ENCODE measurements at places on chromosomes 11 and 22. TPM values are rescaled to one million over a fixed set of nuclear protein-coding genes. Genes with fewer than 3 reads are reported as not detected.

- H3K27me3 ChIP-seq: peaks cover 22% of the 10 kb centered on the region
- no peak for DNase-seq
- H3K36me3 ChIP-seq: no peaks in the 10 kb centered on the region
- H3K4me1 ChIP-seq: no peaks in the 10 kb centered on the region
- H3K4me3 ChIP-seq: no peak overlapping the region
These were observed 84.8 kb downstream of the SNX19 start for GRCh38 chr11:130831506-130831905.

DNA sequence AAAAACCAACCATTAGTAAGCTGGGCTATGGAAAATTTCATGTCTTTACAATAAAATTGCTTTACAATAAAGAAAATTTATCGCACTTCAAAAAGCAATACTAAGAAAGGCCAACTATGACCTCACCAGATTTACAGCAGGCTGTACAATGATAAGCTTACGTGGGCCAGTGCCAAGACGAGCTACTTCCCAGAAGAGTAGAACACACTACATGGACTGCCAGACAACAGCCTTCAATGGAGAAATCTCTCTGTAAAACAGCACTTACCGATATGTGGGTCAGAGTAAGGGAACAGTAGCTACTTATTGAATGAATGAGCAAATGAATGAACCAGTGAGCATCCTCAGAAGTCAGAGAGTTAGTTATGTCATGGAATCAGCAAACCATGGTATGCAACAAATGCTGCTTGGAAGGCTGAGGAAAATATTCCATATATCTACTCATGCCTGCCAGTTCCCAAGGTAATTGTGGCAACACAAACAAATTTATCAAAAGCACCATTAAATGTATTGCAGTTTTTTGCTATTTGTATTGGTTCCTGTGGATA, 74.4 kb downstream of the SLC36A4 start:
- no peak for DNase-seq
- H3K36me3 ChIP-seq: no peaks in the 10 kb centered on the region
- no peak overlapping the region for H3K27ac ChIP-seq
- H3K4me1 ChIP-seq: no peaks in the 10 kb centered on the region
- no peaks in the 10 kb centered on the region for H3K27me3 ChIP-seq

DNA sequence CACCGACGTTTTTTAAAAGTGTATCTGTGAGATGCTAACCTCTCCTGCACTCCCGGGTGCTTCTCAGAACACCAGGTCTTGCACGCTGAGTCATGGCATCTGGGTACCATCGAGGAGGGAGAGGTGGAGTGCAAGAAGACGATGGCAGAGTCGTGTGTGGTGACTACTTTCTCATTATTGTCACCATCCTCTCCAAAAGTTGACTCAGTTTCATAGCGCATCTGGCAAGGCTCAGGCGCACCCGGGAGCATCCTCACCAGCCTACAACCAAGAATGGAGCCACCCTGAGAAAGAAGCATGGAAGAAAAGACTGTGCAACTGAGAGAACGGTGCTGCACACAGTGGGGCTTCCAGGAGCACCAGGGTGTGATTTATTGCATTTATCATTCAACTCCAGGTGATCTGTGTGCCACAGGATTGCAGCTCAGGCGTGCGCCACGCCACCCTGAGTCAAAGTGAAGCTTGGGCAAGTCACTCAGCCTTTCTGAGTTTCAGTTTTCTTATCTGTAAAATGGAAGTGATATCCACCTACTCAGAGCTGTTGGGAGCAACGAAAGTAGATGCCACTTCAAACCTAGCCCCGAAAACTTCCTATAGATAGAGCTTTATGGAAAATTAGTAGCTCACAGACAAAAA, 65.4 kb downstream of the LINC01488 start:
- no peak overlapping the region for H3K4me3 ChIP-seq
- no peak overlapping the region for H3K27ac ChIP-seq
- peaks cover 4% of the 10 kb centered on the region for H3K4me1 ChIP-seq
- H3K36me3 ChIP-seq: no peaks in the 10 kb centered on the region

- H3K27ac ChIP-seq: no peak overlapping the region
- H3K36me3 ChIP-seq: no peaks in the 10 kb centered on the region
- no peak for DNase-seq
- H3K4me1 ChIP-seq: no peaks in the 10 kb centered on the region
- H3K27me3 ChIP-seq: no peaks in the 10 kb centered on the region
These were observed 75.7 kb downstream of the RELT start for GRCh38 chr11:73451896-73452295.

DNA sequence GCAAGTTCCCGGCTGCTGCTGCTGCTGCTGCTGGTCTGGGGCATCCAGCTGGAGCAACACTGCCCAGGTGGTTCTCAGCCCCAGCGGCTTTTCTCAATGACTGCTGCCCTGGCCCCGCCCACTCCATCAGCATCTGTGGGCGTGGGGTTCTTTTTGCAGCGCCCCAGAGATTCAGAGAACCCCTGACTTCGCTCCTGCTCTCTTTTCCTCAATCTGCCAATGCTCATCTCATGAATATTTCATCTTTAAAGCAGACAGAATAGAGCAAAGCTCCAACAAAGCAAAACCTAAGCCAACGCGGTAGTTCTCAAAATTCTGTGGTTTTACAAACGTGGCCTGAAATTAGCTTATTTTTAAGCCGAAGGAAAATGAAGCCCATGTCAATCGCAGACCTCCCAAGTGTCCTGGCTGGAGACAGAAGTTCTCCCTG, 363.6 kb downstream of the CTTN start:
- no peak for DNase-seq
- no peak overlapping the region for H3K27ac ChIP-seq
- H3K4me1 ChIP-seq: no peaks in the 10 kb centered on the region
- H3K27me3 ChIP-seq: peaks cover 34% of the 10 kb centered on the region
- H3K4me3 ChIP-seq: no peak overlapping the region

GRCh38 chr11:34536056-34536455, 22.5 kb upstream of the ELF5 start:
- no peak overlapping the region for H3K4me3 ChIP-seq
- no peaks in the 10 kb centered on the region for H3K4me1 ChIP-seq
- H3K27ac ChIP-seq: no peak overlapping the region
- DNase-seq: no peak

- no peak overlapping the region for H3K27ac ChIP-seq
- H3K4me1 ChIP-seq: peaks cover 17% of the 10 kb centered on the region
- peaks cover 96% of the 10 kb centered on the region for H3K36me3 ChIP-seq
- H3K4me3 ChIP-seq: no peak overlapping the region
These were observed 62.4 kb downstream of the MYH9 start for GRCh38 chr22:36325154-36326031.

DNA sequence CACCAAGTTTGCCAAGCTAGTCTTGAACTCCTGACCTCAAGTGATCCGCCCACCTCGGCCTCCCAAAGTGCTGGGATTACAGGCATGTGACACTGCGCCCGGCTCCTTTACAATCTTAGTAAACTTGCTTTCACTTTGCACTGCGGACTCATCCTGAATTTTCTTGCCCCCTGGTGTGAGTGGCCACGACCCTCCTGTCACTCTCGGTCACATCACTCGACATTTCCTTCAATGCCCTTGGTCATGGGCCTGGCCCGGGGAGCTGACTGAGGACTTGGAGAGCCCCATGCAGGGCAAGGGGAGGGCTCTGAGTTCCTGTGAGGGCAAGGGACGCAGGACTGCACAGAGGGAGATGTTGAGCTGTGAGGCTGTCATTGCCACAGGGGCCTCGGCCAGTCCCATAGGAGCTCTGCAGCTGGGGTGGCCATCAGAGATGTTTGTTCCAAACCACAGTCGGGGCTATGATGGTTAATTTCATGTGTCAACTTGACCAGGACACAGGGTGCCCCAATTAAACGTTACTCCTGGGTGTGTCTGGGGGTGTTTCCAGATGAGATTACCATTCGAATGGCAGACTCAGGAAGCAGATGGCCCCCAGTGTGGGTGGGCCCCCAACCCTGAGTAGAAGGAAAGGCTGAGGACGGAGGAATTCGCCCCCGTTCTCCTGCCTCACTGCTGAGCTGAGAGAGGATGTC, 21.2 kb downstream of the A4GALT start:
- peaks cover 26% of the 10 kb centered on the region for H3K27me3 ChIP-seq
- H3K4me3 ChIP-seq: no peak overlapping the region
- no peak for DNase-seq
- no peaks in the 10 kb centered on the region for H3K36me3 ChIP-seq

DNA sequence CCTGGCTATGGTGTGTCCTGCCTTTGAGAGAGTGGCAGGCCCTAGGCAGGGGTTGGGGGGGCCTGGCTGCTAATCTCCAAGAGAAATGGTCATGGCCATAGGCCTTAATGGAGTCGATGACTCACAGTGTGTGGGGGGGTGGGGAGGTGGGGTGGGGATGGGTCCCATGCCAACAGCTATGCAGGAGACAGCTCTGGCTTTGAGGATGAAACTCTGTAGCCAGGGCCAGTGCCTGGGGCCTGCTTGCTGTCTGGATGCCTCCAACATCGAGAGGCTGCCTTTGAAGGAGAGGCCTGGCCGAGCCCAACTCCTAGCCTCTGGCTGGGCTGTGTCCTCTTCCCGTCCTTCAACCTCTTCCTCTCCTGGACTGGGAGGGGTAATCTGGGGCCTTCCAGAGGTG, 23.9 kb upstream of the TSPAN18 start:
- H3K4me1 ChIP-seq: no peaks in the 10 kb centered on the region
- H3K4me3 ChIP-seq: no peak overlapping the region
- no peaks in the 10 kb centered on the region for H3K36me3 ChIP-seq
- no peak for DNase-seq
- no peaks in the 10 kb centered on the region for H3K27me3 ChIP-seq
- H3K27ac ChIP-seq: no peak overlapping the region

- peaks cover 11% of the 10 kb centered on the region for H3K4me1 ChIP-seq
- peaks cover 49% of the 10 kb centered on the region for H3K27me3 ChIP-seq
- no peak for DNase-seq
These were observed 2.1 kb downstream of the NECTIN1 start for GRCh38 chr11:119726585-119727522.

DNA sequence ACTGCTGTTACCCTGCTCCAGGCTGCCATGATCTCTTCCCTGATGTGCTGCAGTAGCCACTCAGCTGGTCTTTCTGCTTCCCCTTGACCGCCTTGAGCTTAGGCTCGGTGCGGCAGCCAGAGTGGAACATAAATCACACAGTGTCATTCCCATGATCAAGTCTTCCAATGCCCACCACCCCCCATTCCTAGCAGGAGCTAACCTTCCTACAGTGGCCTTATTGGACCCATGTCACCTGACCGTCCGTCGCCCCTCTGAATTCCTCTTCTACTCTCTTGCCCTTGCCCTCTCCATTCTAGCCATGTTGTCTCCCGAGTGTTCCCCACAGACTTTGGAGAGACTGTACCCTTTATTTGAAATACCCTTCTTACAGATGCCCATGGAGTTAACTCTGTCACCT, 43.4 kb downstream of the OTOG start:
- no peaks in the 10 kb centered on the region for H3K4me1 ChIP-seq
- H3K36me3 ChIP-seq: no peaks in the 10 kb centered on the region
- H3K4me3 ChIP-seq: no peak overlapping the region
- no peaks in the 10 kb centered on the region for H3K27me3 ChIP-seq
- no peak for DNase-seq

DNA sequence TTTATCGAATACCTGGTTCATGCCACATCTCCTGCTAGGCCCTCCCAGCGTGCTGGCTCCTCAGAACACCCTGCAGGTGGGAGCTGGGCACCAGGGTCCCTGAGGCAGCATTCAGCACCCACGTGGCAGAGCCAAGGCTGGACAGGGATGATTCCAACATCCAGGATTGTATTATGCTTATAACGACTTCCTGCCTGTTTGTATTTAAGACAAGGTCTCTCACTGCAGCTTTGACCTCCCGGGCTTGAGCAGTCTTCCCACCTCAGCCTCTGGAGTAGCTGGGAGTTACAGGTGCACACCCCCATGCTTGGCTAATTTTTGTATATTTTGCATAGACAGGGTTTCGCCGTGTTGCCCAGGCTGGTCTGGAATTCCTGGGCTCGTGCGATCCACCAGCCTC, 64.7 kb upstream of the WNT7B start:
- H3K36me3 ChIP-seq: no peaks in the 10 kb centered on the region
- DNase-seq: no peak
- no peaks in the 10 kb centered on the region for H3K27me3 ChIP-seq
- no peak overlapping the region for H3K27ac ChIP-seq
- H3K4me3 ChIP-seq: no peak overlapping the region

GRCh38 chr22:50314455-50315288, 7.2 kb upstream of the PLXNB2 start:
- peaks cover 12% of the 10 kb centered on the region for H3K4me1 ChIP-seq
- no peaks in the 10 kb centered on the region for H3K36me3 ChIP-seq
- peak; percentile 62 for DNase-seq
- H3K27me3 ChIP-seq: peaks cover 3% of the 10 kb centered on the region

DNA sequence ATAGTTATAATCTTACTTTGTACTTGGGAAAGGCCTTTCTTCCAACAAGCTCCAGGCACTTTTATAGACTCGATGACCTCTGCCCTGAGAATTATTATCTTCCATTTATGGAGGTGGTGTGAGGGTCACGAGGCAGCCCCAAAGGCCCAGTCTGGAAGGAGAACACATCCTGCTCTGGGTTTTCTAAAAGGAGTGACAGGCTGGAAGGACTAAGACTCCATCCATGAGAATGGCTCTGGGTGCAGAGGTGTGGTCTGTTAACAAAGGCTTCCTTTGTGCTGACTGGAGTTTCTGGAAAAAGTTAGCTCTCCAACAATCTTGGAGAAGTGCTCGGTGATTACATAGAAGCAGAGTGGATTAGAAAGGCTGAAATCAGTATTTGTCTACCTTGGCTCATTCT, 74.7 kb upstream of the SESN3 start:
- no peaks in the 10 kb centered on the region for H3K4me1 ChIP-seq
- no peak for DNase-seq
- no peak overlapping the region for H3K4me3 ChIP-seq
- no peaks in the 10 kb centered on the region for H3K36me3 ChIP-seq
- no peaks in the 10 kb centered on the region for H3K27me3 ChIP-seq

GRCh38 chr11:127193950-127194349, 193.4 kb upstream of the KIRREL3 start:
- no peak overlapping the region for H3K4me3 ChIP-seq
- H3K36me3 ChIP-seq: no peaks in the 10 kb centered on the region
- H3K4me1 ChIP-seq: no peaks in the 10 kb centered on the region
- no peak for DNase-seq
- H3K27ac ChIP-seq: no peak overlapping the region
- H3K27me3 ChIP-seq: no peaks in the 10 kb centered on the region

Gene LRFN4
- total RNA-seq: 6.7 TPM

Gene NECTIN1
- 3.1 TPM for total RNA-seq

Gene OR5D16
- not detected for total RNA-seq

Gene KCNQ1
- 27.7 TPM for total RNA-seq

Gene OR52H1
- not detected for total RNA-seq

Gene MAPK11
- 5.6 TPM for total RNA-seq

Gene MRGPRE
- not detected for total RNA-seq

All from T-cell (primary cell).